ENCODE measurements at places on chromosomes 6 and 20. TPM values are rescaled to one million over a fixed set of nuclear protein-coding genes. Genes with fewer than 3 reads are reported as not detected.

- no peak for DNase-seq
Observed at GRCh38 chr6:27966816-27967426, 9.9 kb downstream of the OR2B6 start.

DNA sequence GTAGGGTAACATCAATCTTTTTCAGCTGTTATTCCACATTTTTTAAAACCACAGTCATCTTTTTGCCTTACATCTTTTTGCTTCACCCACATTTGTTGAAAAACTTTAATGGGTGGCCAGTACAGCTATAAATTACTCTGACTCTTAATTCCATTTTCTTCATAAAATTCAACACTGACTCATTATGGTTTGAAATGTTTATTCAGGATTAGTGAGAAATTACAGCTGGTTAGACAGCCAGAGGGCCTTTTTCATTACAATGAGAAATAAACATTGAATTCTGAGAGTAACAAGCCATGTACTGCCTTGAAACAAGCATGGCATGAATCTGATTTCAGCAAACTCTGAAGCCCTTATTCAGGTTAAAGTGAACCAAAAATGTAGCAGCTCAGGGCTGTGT, 19.5 kb downstream of the NDUFAF4 start:
- DNase-seq = no peak

- DNase-seq = no peak
Observed at GRCh38 chr6:12403947-12404647, 113.9 kb downstream of the EDN1 start.

- no peak for DNase-seq
Observed at GRCh38 chr6:18179770-18180356, 24.6 kb downstream of the KDM1B start.

GRCh38 chr6:17928514-17929430, 58.7 kb downstream of the KIF13A start:
- no peak for DNase-seq

- no peak for DNase-seq
Observed at GRCh38 chr6:119575721-119576120, 226.2 kb upstream of the MAN1A1 start.

DNA sequence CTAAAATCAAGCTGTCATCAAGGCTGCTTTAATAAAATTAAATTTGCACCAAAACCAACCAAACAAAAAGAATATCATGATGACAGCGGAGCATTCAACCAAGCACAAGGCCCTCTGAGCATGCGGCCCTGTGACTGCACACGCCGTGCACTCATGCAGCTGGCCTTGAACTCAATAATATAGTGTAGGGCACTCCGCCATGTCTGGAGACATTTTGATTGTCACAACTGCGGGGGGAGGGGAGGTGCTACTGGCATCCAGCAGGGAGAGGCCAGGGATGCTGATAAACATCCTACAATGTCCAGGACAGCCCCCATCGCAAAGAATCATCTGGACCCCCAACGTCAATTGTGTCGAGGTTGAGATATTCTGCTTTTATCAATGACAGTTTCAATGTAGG, 9.7 kb downstream of the MOCS3 start:
- DNase-seq = no peak

- DNase-seq = no peak
Observed at GRCh38 chr6:80940571-80940970, 811.9 kb downstream of the TENT5A start.

GRCh38 chr20:36313476-36313875, 7.3 kb downstream of the DLGAP4 start:
- DNase-seq = no peak

GRCh38 chr6:78618970-78619369, 248.4 kb upstream of the IRAK1BP1 start:
- no peak for DNase-seq

DNA sequence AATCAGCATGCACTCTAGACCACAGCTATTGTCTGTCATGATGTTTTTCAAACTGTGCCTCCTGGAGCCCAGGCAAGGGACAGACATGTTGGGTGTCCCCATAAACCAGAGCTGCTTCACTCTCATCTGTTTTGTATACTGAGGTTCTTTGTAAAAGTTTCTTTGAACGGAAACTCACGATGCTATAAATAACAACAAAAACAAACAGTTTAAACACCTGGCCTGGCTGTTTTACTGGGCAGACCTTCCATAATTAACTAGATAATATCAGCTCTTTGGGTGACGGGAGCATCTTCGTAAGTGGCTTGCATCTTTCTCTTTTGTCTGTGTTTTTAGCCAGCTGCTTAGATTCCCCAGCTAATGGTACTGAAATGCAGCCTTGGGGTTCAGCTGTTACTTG, 190.3 kb downstream of the ZDHHC14 start:
- DNase-seq = no peak

- no peak for DNase-seq
Observed at GRCh38 chr6:43647613-43648012, 2.8 kb downstream of the RSPH9 start.

GRCh38 chr6:148746363-148747144, at the start of gene UST:
Gene UST, plus strand, starts transcription at chr6:148747030. Its CDS starts 401 bp downstream, at chr6:148747431.
- peak; percentile 90 for DNase-seq

- no peak for DNase-seq
Observed at GRCh38 chr6:110560239-110561007, 84.0 kb upstream of the SLC22A16 start.

DNA sequence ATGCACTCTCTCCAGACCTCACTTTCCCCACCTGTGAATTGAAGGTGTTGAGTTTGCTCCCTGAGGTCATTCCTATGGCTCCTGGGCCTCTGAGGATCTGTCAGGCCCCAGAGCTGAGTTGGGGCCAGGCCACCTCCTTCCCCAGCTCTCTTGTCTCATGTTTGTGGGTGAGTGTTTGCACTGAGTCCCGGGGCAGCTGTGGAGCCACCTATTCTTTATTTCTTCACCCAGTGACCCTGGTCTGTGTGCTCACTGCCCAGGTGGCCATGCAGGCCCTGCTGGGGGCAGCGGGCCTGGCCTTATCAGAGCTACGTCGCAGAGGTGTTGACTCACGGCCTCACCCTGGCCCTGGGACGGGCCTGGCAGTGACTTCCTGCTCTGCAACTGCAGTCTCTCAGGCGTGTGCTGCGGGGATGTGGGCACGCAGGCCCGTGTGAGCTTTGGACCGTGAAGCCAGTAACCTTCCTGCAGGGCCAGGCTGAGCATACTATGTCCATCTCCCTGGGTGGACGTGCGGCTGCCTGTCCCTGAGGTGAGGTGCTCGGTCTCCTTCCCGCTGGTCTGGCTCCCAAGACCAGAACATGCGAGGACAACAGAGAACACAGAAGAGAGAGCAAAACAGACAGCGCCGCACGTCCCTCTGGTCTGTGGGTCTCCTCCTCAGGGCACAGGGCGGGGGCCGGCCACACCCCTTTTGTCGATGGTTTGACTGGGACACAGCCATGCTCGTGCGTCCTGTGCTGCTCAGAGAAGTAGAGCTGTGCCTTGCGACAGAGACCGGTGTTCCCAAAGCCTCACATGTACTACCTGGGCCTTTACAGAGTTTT, 12.1 kb downstream of the TMEM181 start:
- DNase-seq = peak; percentile 57

GRCh38 chr6:139037490-139037889, 8.9 kb downstream of the ABRACL start:
- DNase-seq = no peak

IRF4 gene
- 2.9 TPM for total RNA-seq

POM121L2 gene
- total RNA-seq = not detected

RNF182 gene
- total RNA-seq = 0.14 TPM

SLC22A2 gene
- 1.4 TPM for total RNA-seq

AVP gene
- not detected for total RNA-seq

VSX1 gene
- not detected for total RNA-seq

All from mucosa of gallbladder (tissue), 1 donor.